Adipose tissue (tissue), 3 donors: ENCODE measurements at places on chromosomes 1 and 21. TPM values are rescaled to one million over a fixed set of nuclear protein-coding genes. Genes with fewer than 3 reads are reported as not detected.

The CD55 gene
- 13.0 TPM for polyA plus RNA-seq

The FASLG gene
- polyA plus RNA-seq: 0.06 TPM

The OR2L13 gene
- not detected for polyA plus RNA-seq

The USH2A gene
- polyA plus RNA-seq: not detected

The PRDM16 gene
- 1.6 TPM for polyA plus RNA-seq
